Kidney glomerular epithelial cell (primary cell): ENCODE measurements at places on chromosomes 5 and 9.

DNA sequence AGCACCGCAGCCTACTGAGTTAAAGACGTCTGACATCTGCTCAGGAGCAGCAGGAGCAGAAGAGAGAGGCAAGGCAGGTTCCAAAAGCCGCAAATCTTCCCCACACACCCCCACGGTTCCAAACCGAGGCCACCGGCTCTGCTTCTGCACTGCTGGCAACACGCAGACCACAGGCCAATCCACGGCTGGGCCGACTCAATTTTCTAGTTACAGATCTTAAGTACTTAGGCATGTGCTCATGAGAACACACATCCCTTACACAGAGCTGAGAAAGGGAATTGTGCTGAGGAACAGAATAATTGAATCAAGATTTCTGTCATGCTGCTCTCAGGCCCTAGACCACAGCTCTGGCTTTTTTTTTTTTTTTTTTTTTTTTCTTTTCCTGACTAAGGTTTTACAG, 32.6 kb downstream of the PAX5 start:
- DNase-seq, result no peak

- peak; percentile 32 for DNase-seq
Observed at GRCh38 chr9:121885345-121885901, 207.7 kb downstream of the TTLL11 start.

- no peak for DNase-seq
Observed at GRCh38 chr5:122586351-122586750, 188.5 kb upstream of the SNX2 start.

GRCh38 chr5:116908537-116908936, 333.9 kb upstream of the SEMA6A start:
- no peak for DNase-seq

DNA sequence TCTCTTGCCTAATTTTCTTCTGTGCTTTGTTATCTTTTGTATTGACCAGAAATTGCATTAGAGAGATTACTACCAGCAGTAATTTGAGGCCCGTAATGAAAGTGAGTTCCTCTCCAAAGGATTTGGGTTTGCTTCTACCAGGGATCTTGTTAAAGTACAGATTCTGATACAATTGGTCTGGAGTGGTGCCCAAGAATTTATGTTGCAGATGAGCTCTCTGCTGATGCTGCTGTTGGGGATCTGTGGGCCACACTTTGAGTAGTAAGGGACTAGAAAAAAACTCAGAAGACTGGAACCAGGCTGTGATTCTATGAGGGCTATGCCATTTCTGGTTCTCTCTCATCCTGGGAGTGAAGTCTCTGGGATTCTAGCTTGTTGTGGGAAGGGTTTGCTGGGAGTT, 192.2 kb downstream of the SEC61B start:
- DNase-seq, result no peak

DNA sequence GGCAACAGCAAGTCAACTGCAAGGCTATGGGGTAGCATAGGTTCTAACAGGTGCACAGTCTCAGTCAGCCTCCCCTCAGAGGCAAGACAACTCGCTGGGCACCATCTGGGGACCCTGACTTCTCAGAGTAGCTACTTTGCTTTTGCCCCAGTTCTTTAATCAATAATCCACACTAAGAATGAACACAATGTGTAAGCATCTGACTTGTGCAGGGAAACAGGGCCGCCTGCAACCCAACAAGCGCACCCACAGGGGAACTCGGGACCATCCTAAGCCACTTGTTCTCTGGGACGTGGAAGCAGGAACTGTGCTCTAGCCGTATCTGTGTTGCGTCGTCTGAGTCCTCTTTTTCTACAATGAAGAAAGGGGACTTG, 1.9 kb downstream of the MOB3B start:
- DNase-seq, result no peak

- no peak for DNase-seq
Observed at GRCh38 chr5:131976414-131977211, 31.1 kb upstream of the MEIKIN start.

DNA sequence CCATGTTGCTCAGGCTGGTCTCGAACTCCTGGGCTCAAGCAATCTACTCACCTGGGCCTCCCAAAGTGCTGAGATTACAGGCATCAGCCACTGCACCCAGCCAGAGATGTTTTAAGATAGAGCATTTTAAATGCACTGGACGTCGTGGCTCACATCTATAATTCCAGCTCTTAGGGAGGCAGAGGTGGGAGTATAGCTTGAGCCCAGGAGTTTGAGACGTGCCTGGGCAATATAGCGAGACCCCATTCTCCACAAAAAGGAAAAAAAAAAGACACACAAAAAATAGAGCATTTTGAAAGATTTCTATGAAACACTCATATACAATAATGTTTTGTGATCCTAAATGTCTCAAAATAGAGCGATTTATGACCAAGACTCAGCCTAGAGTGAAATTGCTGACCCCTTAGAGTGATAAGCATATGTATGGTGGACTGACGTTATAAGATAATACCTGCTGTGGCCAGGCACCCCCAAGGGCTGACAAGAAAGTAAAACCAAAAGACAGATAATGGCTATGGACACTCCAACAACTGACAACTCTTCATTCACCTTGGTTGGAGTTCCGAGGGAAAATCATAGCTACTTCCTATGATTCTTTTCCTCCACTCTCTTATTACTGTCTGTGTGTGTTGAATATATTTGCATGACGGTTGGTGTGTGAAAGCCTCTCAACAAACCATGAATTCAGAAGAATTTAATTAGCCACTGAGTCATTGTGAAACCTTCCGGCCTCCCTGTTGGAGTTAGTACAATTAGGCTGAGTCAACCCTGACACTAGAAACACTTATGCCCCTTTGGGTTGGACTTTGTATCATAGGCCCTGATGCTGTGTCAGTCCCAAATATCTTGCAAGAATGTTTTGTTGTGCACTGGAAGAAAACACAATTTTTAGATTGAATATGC, 526.5 kb upstream of the NUDT12 start:
- no peak for DNase-seq

DNA sequence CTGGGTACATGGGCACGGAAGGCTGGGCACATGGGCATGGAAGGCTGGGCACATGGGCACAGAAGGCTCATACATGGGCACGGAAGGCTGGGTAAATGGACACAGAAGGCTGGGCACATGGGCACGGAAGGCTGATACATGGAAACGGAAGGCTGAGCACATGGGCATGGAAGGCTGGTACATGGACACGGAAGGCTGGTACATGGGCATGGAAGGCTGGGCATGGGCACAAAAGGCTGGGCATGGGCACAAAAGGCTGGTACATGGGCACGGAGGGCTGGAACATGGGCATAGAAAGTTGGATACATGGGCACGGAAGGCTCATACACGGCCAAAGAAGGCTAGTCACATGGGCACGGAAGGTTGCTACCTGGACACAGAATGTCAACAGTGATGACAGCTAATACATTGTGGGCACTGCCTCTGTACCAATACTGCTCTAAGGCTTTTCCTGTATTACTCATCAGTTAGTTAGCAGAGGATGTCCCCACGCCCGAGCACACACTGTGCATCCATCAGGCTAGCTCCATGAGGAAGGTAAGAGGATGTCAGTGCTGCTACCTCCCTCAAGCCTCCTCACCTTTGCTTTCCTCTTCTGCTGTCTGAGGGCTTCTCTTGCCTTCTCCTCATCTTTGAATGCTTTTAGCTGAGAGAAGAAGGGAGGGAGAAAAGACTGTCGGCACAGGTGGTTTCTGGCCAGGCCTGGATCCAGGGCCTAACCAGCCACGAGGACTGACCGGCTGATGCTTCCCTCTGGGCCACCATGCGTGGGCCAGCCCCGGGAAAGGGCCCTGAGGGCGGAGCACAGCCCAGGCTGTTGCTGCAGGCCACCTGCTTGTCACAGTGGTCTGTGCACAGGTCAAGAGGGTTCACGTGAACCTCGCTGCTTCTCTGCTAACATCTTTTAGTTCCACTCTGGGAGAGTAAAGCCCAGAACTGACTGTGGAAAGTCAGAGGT, 14.3 kb downstream of the GPX3 start:
- DNase-seq, result peak; percentile 33

DNA sequence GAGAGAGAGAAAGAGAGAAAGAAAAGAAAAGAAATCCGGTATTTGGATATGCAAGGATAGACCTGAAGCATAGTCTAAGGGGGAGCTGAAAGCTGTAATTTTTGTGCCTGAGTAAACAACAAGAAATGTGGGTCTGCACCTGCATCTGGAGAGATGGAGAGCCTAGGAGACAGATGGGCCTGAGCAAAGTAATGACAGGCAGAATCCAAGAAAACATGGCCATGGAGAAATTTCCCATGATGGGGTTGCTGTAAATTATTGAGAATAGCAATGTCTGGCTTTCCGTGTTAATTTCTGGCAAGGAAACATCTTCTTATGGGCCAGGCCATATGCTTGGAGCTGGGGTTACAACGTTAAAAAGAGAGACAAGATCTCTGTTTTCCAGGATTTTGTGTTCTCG, 40.2 kb downstream of the YIPF5 start:
- no peak for DNase-seq

GRCh38 chr5:142325725-142326479, 1.1 kb upstream of the SPRY4 start:
- no peak for DNase-seq

- DNase-seq, result no peak
Observed at GRCh38 chr5:172911628-172911880, 47.7 kb upstream of the RPL26L1 start.

DNA sequence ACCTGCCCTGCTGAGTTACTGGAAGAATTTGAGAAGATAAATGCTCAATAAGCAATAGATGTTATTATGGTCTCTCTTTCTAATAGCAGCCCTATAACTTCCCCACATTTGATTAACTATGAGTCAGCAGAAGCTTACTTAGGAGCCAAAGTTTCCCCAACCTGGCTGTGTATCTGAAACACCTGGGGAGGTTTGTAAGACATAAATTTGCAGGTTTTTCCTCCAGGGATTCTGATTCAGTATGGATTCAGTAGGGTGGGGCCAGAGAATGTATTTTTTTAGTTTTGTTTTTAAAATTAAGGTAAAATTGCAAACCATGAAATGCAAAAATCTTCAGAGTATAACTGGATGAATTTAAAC, 44.9 kb upstream of the GNPDA1 start:
- no peak for DNase-seq

- DNase-seq, result no peak
Observed at GRCh38 chr5:50814556-50814955, 148.1 kb downstream of the PARP8 start.

DNA sequence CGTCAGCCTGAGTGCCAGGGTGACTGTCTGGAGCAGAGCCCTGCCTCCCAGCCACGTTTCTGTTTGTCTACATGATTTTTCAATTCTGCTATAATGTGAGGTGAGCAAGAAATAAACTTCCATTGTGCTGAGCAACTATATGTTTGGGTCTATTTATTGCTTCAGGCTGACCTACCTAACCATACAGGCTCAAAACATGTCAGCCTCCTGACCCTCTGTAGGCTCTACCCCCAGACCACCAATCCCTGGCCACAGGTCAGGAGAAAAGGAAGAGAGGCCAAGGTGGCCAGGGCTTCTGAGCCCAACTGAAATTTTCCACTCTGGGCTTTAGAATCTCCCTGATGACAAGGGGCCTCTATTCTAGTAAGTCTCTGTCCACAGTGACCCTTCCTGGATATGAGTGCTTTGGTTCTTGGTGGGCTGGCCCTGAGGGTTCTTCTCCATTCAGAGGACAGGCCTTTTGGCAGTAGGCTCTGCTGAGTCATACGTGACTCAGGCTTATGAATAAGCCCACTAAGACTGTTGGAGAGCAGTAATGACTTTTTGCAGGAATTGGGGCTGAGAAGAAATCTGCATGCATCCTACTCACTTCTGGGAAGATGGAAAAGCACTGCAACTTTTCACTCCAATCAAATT, 117.2 kb upstream of the TBCA start:
- DNase-seq, result peak; percentile 92

DNA sequence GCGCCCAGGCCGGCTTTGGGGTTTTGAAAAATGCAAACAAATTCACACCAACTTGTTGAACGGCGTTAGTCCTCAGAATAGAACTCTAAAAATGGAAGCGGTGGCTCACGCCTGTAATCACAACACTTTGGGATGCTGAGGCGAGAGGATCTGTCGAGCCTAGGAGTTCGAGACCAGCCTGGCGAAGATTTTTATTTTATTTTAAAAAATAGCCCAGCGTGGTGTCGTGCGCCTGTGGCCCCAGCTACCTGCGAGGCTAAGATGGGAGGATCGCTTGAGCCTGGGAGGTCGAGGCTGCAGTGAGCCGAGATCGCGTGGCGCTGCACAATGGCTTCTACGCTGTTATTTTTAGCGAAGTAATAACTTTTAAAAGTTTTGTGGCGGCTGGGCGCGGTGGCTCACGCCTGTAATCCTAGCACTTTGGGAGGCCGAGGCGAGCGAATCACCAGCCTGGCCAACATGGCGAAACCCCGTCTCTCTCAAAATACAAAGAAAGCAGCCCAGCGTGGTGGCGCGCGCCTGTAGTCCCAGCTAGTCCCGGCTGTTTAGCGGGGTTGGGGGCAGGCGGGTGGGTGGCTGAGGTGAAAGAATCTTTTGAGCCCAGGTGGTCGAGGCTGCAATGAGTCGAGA, 694 bp upstream of the PLIN2 start:
- no peak for DNase-seq

DNA sequence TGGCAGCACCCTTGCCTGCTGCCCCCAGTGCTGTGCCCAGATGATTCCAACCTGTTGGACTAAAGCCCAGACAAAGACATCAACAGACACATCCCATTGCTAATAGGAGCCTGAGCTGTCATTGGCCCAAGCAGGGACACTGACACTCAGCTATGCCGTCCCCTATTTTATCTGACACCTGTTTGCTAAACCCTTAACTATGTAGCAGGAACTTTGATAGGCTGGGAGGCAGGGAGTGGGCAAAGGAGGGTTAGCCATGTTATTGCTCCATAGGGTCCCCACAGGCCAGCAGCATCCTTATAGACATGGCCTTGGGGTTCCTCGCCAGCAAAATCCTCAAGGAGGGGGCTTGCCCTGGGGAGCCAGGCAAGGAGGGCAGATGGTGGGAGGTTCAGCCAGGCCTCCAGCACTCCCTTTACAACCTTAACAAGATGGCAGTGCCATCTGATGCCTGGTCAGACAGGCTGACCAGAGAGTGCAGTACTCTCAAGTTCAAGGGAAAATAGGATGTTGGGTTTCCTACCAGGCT, 50.4 kb upstream of the CDKN2AIPNL start:
- DNase-seq, result no peak

- DNase-seq, result no peak
Observed at GRCh38 chr5:67996596-67996995, 219.0 kb upstream of the PIK3R1 start.

- no peak for DNase-seq
Observed at GRCh38 chr5:3187771-3188425, 407.7 kb upstream of the IRX1 start.

DNA sequence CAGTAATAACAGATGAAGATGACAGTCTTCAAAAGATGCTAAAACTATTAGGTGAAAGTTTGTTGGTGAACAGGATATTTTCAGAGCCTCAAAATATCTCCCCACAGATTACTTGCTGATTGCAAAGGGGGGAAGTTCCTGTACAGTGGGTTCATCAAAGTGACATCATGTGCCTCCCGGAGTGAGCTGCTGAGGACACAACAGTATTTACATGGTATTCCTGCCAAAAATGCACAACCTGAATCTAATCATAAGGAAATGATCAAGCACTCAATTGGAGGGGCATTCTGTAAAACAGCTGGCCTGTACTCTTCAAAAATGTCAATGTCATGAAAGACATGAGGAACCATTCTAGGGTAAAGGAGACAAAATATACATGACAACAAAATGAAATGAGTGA, 18.9 kb upstream of the GLIS3 start:
- DNase-seq, result no peak

GRCh38 chr5:171644536-171644935, 141.1 kb upstream of the SMIM23 start:
- DNase-seq, result no peak

- no peak for DNase-seq
Observed at GRCh38 chr5:130541617-130542221, 623.3 kb downstream of the HINT1 start.
